ENCODE measurements at places on chromosomes 11 and 22.

- DNase-seq: no peak
Observed at GRCh38 chr22:20304646-20305045, 15.2 kb downstream of the DGCR6L start.

DNA sequence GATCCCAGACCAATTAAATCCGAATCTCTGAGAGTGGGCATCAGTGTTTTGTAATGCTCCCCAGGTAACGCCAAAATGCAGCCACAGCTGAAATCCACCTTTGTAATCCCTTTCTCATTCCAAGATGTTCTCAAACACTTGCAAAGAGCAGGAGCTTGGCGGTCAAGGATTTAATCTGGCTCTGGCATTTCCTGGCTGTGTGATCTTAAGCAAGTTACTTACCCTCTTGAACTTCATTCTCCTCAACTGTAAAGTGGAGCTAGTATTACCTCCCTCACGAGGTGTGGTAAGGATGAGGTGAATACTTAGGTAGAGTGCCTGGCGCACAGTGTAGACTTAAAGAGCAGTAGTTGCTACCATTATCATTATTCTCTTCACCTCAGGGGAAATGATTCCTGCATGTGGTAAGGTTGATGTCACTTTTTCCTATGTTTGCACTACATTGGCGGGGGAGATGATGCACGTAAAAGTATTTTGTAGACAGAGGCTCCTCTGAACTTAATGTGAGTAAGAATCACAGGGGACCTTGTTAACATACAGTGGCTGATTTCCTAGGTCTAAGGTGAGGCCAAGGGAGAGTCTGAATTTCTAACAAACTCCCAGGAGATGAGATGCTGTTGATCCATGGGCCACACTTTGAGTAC is 210.4 kb upstream of the PITPNB start:
- no peak for DNase-seq

- no peak for DNase-seq
Observed at GRCh38 chr11:120974466-120974865, 49.4 kb upstream of the TBCEL start.

DNA sequence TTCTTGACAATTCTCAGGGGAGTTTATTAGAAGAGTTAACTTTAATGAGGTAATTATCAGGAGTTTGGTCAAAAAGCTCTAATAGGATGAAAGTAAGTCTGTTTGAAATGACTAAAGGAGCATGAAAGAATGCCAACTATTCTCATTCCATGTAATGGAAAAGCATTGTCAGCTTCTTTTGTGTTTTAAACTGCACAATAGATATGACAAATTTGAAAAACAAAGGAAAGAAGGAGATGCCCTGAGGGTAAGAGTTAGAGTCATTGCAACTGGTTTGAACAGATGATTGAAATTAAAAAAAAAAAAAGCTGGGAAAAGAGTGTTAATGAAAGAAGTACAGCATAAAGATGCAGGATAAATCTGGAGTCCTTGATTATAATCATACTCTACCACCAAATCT is 296.8 kb upstream of the FOLH1 start:
- no peak for DNase-seq

- DNase-seq: no peak
Observed at GRCh38 chr22:46763051-46763705, 728 bp downstream of the TBC1D22A start.

Data from activated CD4-positive, alpha-beta T cell treated with anti-CD3 and anti-CD28 coated beads for 1 hour (primary cell).